NCI-H187 (cell line): ENCODE measurements at places on chromosomes 16 and 17.

DNA sequence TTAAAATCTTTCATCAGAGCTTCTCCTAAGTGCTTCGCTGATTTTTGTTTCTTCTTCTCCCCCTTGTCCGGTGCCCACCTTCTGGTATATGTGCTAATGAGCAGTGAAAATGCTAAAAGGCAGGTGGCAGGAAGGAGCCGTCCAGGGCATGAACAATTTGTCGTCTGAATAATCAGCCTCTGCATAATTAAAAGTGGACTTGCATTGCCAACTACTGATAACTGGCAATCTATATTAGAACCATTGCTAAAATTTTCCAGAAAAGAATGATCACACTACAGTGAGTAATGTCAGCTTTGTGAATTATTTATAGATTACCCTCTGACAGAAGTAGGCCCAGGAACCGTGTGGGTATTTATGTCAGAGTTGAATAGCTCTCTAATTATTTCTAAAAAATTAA is 28.1 kb downstream of the SERPINF1 start:
- no peak for DNase-seq

- no peak for DNase-seq
Observed at GRCh38 chr16:17365211-17365541, 105.6 kb downstream of the XYLT1 start.

DNA sequence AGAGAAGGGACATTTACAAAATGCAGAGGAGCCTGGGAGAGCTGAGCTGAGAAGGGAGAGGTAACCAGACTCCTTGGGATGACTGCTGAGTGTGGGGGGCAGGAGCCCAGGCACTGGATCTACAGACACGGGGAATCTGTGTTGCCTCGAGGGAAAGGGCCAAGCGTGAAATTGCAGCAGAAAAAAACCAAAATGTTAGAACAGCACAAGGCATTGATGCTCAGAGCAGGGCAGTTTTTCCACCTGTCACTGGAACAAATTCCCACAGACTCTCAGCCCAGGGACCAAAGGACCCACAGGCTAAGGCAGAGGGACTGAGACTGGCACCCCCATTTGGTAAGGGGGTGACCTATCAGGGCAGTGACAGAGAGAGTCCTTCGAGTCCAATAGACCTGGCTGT is 2.0 kb downstream of the PITPNM3 start:
- DNase-seq = no peak

DNA sequence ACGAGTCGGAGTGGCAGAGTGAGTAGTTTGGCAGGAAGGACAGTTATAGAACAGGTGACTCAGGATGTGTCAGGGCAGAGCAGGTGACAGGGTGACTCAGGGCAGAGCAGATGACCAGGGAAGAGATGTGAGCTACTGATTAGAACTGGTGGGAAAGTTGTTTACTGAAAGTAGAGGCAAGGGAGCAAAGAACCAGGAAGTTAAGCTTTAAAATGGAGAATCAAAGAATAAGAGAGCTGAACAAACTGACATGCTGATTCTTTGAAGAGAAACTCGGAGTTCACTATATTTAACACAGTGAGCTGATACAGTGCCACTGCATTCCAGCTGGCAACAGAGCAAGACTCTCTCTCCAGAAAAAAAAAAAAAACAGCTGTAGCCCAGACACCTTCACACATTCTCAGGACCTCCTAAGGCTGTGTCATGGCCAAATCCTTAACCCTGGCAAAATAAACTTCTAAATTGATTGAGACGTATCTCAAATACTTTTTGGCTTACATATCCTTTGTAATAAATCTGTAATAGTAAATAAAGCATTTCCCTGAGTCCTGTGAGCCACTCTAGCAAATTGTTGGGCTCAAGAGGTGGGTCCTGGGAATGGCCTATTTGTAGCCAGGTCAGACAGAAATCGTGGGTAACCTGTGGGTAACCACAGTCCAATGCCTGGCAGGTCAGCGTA is 12.3 kb upstream of the UBE2I start:
- no peak for DNase-seq

DNA sequence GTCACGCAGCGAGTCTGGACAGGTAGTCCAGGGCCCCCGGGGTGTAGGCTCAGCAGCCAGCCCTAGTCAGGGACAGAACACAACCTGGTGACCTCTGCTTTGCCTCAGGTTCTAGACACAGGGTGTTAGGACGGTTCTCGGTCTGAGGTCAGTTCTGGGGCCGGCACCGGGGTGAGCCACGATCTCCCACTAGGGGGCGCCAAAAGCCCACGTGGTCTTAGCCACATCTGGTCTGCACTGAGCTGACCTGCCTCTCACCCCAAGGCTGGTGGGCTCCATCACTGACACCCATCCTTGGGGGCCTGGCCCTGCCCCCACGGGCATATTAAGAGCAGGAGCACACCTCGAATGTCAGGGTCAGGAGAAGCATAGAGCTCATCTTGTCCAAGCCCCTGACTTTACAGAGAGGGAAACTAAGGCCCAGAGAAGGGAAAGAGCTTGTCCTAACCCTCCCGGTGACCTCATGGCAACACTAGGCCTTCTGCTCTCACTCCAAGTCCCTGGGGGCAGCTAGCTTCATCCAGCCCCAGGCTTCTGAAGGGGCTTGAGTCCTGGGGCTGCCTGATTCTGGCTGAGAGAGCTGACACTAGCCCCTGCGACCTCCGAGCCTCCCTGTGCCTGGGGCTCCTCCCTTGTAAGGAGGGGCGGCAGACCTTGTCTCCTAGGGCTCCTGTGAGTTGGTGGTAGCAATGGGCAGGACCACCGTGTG is 9.0 kb downstream of the SLC5A10 start:
- no peak for DNase-seq

GRCh38 chr16:88992351-88993165 is 15.6 kb upstream of the CBFA2T3 start:
- DNase-seq = no peak

- no peak for DNase-seq
Observed at GRCh38 chr17:81999976-82000802, 22.5 kb downstream of the CENPX start.

DNA sequence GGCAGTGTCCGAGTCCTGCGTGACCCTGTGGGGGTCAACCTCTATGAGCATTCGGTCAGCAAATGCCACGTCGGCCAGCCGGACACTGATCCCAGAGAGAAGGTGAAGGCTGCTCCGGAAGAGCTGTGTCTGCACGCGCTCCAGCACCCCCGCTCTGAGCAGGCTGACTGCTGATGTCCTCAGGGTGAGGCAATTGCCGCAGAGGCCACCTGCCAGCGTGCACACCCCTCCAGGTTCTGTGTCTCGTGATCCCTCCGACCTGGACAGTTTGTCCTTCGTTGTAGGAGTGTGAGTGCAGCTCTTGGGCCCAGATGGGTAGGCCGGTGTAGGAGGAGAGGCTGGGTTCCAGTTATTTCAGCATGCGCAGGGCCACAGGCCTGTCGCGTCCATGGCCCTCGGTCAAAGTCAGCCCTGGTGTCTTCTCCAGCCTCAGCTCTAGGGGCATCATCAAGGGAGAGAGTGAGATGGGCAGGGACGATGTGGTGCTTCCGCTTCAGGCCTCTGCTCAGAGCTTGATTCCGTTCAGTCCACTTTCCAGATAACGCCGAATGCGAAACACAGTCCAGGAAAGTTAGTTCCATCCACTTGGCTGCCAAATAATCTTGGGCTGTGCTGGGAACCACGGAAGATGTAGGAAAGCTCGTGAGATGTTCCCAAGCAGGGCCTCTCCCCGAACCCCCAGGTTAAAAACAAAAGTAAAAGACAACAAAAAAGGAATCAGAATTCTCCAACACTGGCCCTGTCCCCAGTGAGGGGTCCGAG is 15.1 kb upstream of the NCBP3 start:
- DNase-seq = no peak

- DNase-seq = no peak
Observed at GRCh38 chr16:83744441-83744981, 63.3 kb upstream of the HSBP1 start.

DNA sequence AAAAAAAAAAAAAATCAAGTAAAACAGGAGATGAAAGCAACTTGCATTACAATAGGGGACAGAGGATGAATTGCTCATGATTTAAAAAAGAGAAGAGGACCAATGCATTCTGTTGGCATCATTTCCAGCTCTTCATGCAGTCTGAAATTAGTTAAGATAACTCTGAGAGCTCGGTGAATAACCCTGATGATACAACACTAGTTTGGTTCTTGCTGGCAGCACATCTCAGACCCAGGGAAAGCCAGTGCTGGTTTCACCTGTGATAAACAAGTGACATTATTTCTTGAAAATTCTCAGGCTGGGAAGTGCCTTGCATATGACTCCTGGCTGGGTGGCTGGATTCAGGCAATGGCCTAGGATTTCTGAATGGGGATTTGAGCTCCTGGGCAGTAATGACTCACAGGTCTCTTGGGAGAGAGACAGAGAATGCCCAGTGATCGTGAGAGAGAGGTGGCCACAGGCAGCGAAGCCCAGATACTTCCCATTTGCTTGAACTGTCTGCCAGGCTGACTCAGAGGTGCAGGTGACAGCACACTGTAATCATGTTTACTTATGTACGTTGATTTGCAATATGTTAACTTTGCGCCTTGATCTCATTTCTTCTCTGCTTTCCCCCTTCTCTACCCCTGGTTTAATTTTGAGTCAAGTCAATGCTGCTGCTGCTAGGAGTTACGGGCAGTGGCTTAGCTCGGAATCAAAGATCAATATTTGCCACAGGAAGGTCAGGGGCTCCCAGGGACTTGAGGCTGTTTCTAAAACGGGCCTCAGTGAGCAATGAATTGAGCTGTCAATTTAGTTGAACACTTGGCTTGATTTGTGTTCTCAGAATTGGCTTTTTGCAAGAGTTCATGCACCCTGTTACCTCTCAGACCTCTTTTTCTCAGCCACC is 27.1 kb downstream of the ARSG start:
- no peak for DNase-seq
